Activated CD8-positive, alpha-beta memory T cell treated with anti-CD3 and anti-CD28 coated beads, Interleukin-2, amount 50 U/mL, for 4 hours (primary cell): ENCODE measurements at places on chromosomes 13 and 19.
A peak's percentile ranks its signal among the peaks of the same experiment; 100 is the strongest.

GRCh38 chr19:40278361-40279035 is 6.6 kb downstream of the AKT2 start:
- no peak for DNase-seq

DNA sequence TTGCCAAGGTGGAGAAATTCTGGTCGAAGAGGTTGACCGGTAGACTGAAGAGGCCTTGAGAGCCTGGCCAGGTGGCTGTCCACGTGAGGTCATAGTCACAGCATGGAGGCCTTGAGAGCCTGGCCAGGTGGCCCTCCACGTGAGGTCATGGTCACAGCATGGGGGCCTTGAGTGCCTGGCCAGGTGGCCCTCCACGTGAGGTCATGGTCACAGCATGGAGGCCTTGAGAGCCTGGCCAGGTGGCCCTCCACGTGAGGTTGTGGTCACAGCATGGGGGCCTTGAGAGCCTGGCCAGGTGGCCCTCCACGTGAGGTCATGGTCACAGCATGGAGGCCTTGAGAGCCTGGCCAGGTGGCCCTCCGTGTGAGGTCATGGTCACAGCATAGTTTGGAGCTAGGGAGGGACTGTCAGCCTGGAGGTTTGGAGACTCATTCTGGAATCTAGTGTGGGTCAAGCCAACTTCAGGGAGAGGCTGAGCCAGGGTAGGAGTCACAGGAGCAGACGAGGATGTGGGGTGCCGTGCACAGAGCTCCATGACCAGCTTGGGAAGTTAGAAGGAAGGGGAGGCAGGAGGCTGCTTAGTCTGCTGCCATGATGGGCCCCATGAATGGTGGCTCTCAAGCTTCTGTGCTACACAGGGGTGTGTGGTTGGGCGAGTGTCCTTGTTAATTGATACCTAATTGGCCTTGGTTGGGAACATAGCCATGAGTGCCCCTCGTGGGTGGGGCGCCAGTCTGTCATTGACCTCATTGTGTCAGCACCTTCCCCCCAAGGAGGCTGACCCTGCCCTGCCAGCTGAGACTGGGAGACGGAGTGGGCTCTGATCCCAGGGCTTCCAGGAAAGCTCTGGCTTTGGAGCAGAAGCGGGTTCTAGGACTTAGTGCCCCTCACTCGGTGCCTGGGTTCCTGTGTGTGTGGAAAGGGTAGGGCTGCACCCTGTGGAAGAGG is 4.0 kb downstream of the LENG9 start:
- DNase-seq, result no peak

DNA sequence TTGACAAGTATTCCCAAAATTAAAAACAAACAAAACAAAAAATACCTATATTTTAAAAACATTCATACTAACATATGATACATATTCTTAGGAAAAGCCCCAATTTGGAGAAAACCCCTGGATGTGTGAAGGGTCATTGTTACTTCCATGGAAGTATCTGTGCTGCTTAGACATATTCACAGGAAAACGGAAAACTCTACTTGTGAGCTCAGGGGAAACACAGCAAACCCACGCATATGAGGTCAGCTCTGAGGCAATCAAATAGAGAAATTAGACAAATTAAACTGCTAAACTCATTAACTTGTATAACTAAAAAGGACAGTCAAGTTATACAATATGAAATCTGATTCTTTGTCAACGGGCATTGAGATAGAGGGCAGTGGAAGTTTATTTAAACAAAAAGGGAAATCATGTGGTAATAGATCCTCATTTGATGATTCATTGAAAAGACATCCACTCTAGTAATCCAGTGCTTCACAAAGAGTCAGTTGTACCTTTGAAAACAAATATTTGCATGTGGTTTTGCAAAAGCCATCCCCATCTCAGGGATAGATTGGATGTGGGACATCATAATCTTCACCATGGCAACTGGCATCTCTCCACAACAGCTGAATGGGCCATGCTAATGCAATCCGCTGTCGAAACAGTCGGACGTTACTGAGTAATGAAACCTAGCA is 423.4 kb downstream of the ITGBL1 start:
- DNase-seq, result no peak

GRCh38 chr13:78420814-78421213 is 182.5 kb downstream of the POU4F1 start:
- DNase-seq, result no peak

DNA sequence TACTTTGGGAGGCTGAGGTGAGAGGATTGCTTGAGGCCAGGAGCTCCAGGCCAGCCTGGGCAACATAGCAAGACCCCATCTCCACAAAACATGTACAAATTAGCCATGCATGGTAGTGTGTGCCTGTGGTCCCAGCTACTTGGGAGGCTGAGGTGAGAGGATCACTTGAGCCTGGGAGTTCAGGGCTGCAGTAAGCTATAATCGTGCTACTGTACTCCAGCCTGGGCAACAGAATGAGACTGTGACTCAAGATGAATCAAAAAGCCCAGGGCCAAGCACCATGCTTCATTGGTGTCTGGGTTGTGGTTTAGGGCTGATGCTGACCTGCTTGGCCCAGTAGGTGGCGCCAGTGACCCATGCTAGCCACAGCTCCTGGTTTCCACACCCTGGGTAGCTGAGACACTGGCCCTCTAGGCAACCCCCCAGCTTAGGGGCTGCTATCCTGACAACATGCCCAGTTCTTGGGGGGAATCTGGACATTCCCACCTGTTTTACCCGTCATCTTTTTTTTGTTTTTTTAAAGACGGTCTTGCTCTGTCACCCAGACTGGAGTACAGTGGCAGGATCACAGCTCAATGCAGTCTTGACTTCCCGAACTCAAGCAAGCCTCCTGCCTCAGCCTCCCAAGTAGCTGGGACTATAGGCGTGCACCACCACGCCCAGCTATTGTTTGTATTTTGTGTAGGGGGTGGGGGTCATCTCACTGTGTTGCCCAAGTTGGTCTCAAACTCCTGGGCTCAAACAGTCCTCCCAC is 5.5 kb downstream of the CCDC124 start:
- DNase-seq, result peak; percentile 86
